ENCODE measurements at places on chromosomes 12 and 14.

DNA sequence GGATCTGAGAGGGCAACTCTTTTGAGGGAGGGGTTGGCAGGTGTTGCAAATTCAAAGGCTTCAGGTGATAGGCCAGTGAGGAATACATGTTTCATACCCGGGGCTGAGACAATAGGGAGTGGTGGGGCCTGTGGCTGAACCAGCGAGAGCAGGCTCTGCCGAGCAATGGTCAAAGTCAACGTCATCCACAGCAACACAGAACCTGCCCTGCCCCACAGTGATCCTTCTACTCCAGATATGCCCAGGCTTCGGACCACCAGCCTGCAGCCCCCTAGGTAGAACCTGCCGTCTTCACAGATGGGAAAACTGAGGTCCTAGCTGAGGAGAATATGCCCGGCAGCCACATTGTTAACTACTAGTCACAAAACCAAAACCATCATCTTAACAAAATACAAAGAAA lies 4.1 kb downstream of the SERPINA1 start:
- no peak for DNase-seq

GRCh38 chr12:120257041-120257821 lies 8.3 kb downstream of the PXN start:
- DNase-seq: no peak

- no peak for DNase-seq
These were observed 167.1 kb downstream of the ADGRD1 start for GRCh38 chr12:131120831-131121271.

DNA sequence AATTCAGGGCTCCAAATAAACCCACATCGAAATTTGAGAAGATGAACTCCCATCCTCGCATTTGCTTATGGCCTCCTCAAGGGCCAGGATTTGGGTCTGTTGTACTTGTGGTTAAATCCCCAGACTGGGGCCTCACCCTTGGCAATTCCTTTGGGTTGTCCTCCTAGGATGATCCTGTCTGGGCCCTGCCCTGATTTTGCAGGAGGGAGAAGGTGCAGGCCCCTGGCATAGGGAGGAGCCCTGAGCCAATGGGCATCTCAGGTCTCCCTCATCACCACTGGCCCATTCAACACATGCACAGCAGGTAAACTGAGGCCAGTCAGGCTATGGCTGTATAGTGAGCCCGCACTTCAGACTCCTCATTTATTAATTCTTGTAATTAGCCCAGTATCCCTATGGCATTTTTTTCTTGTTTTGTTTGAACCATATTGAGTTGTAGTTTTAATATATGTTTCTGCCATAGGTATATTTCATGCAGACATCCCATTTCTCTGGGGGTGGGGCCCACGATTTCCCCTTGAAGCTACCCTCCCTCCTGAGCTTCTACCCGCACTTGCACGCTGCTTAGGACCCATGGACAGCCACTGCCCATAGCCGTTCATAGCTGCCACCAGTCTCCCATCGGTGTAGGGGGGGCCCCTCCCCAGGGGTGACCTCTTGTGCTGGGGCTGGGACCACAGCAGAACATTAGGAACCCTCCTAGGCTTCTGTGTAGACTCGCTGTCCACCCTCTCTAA lies 67.1 kb upstream of the DDX11 start:
- DNase-seq: no peak

Data from activated CD8-positive, alpha-beta memory T cell treated with anti-CD3 and anti-CD28 coated beads for 1 hour (primary cell).